GM19239 (cell line): ENCODE measurements at places on chromosomes 5 and 9.

DNA sequence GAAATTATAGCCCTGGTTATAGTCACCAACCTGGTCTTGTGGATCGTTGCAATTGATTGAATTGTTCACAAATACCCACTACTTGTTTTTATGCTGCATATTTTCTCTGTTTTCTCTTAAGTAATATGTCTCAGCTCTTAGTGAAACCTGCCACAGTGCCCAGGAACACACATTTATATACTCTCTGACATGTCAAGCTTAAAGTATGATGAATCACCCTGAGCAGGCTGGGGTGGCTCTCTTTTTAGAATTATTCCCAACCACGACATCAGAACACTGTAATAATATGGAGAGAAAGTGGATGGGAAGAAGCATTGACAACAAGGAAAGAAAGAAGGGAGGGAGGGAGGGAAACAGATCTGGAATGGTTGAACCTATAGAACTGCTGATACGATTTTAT, 72.8 kb upstream of the ZNF608 start:
- DNase-seq = no peak

- no peak for DNase-seq
These were observed 33.9 kb upstream of the FOXB2 start for GRCh38 chr9:76985581-76985980.

GRCh38 chr5:22780756-22781155, 72.4 kb downstream of the CDH12 start:
- no peak for DNase-seq

DNA sequence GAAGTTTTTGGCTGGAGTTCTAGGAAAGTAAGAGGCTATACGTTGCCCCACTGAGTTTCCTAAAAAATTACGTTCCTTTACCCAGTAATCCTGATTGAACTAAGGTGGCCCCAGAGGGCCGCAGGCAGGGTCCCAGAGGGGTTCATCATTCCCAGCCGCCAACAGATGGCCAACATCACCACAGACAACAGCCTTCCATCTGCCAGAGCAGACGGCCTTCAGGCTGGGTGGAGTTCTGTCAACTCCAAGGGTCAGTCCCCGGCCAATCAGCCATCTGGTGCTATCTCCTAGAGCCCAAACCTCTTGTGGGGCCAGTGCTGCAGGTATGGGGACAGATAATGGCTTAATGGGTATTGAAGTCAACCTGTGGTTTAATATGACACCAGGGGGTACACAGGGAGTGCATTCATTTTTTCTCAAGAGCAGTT, 30.4 kb downstream of the TBC1D2 start:
- no peak for DNase-seq
